ENCODE measurements at places on chromosomes 2 and 18.

DNA sequence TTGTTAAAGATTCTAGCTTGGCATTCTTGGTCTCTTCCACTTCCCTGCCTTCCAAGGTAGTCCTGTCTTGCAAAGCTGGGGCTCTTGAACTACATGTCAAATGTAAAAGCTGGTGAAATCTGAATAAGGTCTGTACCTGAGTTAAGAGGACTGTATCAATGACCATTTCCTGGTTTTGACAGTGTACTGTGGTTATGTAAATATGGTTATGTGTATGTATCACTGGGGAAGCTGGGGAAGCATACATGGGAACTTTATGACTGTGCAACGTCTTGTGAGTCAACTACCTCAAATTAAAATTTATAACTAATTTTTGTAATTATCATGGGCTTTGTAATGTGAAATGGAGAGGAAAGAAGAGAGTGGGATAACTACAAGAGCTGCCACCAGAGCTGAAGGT is 81.7 kb downstream of the COL4A4 start:
- no peak for DNase-seq

DNA sequence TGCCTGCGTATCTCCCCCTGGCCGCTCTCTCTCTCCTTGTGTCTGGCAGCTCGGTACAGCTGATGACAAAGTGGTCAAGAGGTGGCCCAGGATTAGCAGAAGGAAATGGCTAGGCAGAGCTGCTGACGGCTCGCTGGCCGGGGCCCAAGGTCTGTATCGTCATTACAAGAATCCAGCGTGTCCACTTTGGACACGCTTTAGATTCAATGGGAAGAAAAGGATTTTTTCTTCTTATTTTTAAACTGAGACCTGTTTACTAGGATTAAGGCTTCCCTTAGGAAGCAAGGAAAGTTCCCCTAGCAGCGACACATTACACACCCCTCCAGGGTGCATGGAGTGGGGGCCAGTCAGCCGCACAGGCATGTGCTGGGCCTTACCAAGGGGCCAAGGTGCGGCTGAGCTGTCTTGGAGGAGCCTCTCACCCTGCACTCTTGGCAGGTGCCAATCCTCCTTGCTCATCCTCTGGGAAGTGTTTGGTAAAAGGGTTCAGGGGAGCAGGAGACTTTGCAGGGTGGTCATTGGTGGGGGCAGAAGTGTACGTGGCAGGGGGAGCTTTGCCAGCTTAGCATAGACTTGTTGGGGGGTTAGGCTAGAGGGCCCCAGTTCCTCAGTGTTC is 76.8 kb downstream of the POLR1A start:
- DNase-seq: peak; percentile 18

GRCh38 chr2:175468431-175469098 is 287.1 kb upstream of the ATP5MC3 start:
- DNase-seq: no peak

DNA sequence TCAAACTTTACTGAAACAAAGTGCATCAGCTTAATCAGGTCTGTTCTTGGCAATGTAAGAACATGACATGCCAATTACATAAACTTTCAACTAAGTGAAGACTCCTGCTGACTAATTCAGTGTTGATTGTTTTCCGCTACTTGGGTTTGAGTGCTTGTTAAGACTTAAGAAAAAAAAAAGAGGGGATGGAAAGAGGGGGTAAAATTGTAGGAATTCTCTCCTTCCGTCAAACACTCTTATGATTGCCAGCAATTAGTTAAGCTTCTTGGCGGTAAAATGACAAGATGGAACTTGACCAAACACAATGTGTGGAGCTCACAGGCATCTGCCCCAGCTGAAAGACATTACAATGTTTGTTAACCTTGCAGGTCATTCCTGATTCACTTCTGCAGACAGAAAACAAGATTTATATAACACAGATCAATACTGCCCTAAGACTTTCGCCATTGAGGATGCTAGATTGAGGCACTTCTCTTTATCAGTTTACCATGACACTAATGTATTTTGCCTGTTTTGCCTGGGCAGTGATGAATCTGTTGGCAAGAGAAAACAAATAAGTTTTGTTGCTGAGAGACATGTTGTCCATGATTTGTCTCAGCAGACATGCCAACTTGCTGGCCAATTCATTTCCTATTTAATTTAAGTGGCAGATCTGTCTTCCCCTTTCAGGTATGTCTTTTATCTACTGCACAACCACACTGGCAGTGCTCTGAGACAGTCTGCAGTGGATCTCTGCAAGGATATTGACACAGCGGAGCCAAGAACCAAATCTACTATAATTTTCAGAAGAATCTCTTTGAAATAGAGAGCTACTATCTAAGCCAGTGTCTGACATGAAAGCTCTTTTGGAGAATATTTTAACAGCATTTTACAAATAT is 410.0 kb upstream of the KCNH7 start:
- peak; percentile 17 for DNase-seq
